ENCODE measurements at places on chromosomes 1 and 21.

DNA sequence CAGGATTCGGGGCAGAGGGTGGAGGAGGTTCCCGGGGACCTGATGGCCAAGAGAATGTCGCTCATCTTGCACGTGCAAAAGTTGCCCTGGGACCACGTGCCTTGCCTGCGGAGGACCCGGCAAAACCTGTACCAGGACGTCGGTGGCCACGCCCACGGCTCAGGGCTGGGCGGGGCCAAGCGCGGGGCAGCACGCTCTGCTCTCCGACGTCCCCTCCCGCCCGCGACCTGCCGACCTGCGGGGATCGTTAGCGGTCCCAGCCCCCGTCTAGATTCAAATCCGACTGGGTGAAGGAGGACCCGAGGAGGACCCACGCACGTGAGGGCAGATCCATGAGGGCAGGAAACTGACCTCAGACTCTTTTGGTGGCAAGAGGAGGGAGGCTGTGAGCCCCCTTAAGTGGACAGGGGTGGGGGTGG, at the start of gene C1orf167:
C1orf167 (plus strand) TSS at position 206 of the 419 bp plus-strand sequence. CDS start 2,208 bp downstream, outside the sequence.
- no peak for DNase-seq

- DNase-seq = peak; percentile 50
These were observed 1.9 kb upstream of the DHRS3 start for GRCh38 chr1:12619792-12620487.

DNA sequence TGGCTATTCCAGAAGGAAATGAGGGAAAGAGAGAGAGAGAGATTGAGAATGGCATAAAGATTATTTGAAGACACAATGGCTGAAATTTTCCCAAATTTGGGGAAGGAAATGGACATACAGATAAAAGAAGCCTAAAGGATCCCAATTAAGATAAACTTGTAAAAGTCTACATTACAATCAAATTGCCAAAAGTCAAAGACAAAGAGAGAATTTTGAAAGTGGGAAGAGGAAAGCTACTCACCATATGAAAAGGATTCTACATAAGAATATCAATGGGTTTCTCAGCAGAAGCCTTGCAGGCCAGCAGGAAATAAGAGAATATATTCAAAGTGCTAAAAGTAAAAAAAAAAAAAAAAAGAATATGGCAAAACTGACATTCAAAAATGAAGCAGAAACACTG, 233.0 kb upstream of the NFIA start:
- no peak for DNase-seq

DNA sequence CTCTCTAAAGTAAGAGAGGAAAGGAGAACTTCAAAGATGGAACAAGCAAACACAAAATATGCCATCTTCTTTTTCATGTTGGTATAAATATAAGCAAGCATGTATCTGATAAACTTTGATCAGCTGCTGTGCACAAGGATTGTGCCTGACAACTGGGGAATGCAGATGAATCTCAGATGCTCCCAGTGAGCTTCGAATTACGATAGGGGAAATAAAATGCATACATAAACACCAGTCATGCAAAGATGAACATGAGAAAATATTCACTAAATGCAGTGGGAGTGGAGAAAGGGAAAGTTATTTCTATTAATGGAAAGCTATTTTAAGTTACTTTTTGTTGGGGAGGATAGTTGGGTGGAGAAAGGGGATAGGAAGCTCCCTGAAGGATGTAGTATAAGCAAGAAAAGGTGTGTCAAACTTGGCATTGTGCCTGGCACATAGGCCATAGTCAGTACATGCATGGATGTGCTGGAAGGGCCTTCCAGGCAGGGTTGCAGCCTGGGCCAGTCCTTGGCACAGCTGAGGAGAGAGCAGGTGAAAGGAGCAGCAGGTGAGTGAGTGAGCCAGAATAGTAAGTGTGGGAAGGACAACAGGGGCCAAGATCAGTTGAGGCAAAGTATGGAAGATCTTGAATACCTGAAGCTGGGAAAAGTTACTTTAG, 57.8 kb upstream of the PGD start:
- no peak for DNase-seq

GRCh38 chr1:210687582-210688279, 359.0 kb downstream of the HHAT start:
- DNase-seq = peak; percentile 17

DNA sequence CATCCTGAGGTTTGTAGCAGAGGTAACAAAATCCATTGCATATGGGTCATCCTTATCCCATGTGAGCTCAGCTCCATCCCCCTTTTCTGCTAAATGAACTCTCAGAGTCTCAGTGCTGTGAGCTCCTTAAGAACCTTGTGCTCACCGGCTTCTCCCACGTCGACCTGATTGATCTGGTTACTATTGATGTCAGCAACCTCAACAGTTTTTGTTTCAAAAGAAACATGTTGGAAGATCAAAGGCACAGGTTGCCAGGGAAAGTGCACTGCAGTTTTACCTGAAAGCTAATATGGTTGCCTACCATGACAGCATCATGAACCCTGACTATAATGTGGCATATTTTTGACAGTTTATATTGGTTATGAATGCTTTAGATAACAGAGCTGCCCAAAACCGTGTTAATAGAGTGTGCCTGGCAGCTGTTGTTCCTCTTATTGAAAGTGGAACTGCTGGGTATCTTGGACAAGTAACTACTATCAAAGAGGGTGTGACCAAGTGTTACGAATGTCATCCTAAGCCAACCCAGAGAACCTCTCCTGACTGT, 131.4 kb downstream of the HS2ST1 start:
- DNase-seq = no peak

DNA sequence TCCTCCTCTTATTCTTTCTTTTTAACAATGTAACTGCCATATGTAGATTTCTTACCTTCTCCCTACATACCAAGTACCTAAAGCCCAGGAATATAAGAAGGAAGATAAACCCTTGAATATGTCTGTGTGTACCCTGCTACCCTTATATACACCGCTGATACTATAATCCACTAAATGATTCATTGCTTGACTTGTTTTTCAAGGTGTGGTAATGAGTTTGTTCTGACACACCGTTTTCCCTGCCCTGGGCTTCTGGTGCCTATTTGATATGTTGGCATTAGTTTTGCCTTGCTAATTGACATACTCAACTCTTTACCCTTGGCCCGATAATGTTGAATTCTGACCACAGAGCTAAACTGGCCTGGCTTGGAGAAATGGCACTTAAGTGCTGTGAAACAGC, 64.3 kb downstream of the IL23R start:
- DNase-seq = no peak

GRCh38 chr1:203914292-203914691, 52.9 kb downstream of the SNRPE start:
- DNase-seq = no peak

DNA sequence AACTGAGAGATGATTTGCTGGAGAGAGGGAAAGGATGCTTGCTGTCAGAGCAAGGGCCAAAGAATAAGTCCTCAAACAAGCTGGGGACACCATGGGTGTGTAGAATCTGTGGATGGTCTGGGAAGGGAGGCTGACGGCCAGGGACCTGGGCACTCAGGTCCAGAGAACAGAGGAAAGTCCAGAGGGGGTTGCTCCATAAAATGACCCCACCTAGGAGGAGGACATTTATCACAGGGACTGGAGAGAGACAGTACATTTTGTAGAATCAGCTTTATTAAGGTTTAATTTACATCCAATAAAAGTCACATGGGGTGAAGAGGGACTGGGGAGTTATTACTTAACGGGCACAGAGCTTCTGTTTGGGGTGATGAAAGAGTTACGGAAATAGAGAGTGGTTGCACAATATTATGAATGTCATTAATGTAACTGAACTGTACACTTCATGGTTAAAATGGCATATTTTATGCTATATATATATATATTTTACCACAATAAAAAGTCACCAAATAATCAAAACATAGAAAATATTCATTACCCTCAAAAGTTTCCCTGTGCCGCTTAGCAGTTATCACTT, 73.0 kb upstream of the ABCD3 start:
- no peak for DNase-seq

DNA sequence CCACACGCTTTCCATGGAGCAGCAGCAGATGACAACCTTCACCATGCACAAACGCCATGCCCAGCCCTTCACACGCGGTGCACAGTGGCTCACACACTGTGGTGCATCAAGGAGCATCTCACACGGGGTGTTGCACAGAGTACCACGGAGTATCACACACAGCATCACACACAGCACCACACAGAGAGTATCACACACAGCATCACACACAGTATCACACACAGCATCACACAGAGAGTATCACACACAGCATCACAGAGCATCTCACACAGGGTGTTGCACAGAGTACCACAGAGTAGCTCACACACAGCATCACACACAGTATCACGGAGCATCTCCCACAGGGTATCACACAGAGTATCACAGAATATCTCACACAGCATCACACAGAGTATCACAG, 122.2 kb upstream of the RAB4A start:
- no peak for DNase-seq

DNA sequence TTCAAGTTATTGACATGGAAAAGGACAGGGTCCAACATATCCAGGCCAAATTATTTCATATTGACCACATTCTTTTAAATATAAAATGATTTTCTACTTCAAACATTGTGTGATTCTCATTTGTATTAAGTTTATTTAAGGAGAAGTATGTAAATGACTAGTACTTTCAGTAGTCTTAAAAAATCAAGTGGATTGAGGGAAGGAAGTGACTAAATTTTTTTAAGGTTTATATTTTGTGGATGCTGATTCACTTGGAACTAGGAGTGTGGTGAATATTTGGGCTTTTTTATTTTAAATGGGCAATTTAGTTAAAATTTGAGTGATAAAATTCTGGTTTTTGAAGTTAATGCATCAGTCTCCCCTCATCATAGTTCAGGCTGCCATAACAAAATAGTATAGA, 10.1 kb downstream of the PRRC2C start:
- DNase-seq = no peak

DNA sequence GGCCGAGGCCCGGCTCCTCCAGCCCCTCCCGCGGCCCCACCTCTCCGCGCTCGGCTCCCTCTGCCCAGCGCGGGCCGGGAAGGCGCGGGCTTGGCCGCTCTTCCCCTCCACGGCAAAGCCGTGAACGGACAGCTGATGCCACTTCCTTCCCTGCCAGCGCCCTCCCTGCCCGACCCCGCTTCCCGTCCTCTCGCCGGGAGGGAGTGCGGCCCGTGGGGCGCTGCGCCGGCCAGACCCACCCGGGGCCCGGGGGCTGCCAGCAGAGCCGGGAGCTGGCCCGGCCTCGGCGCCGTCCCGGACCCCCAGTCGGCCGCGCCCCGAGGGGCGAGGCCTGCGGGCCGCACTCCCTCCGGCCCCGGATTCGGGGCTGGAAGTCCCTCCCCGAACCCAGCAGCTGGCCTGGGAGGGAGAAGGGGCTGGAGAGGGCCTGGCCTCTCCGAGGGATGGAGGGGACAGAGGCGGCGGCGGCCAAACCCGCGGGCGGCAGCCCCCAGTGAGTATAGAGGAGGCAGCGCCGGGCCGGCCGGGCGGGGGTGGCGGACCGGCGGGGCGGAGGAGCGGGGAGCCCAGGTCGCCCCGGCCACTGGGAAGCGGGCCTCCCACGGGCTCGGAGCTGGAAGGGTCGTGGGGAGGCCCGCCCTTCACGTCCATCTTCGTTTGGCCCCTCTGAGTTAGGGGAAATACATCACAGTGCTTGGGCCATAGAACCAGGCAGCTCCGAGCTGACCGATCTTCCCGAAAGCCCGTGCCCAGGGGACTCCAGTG, at the start of gene KIAA1614:
KIAA1614 (plus strand) TSS at position 97 of the 765 bp plus-strand sequence; CDS start at position 444, 347 bp downstream.
- DNase-seq = no peak

- no peak for DNase-seq
These were observed 186.4 kb downstream of the ZBTB18 start for GRCh38 chr1:244237445-244237844.

- no peak for DNase-seq
These were observed 93.3 kb downstream of the FAM78B start for GRCh38 chr1:166073489-166073888.

- no peak for DNase-seq
These were observed 2.6 kb upstream of the TMEM82 start for GRCh38 chr1:15739745-15740144.

DNA sequence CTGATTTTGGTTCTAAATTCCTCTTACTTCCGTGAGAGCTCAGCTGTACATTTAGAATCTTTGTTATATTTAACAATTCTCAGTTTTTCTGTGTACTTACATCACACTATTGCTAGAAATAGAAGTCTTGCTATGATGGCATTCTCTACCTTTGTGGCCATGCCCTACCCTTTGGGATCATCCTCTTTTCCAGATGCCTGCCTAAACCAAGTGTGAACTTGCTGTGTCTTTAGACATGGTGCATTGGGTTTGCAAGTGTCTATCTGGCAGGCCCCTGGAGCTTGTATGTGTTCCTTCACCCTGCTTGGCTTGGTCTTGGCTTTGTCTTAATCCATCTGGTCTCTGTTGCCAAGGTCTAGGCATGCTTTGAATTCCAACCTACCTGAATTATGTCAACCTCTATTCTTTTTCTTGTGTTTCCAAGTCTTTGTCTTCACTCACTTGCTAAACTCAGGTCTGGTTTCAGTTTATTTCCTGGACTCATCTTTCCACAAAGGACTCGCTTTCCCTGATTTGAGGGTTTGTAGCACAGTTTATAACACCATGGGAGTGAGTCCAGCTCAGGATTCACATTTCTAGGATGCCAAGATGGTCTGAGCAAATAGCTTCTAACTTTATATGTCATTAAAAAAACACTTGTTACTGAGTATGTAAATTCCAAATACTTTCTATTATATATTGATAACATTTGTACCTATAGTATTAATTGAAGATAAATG, 20.6 kb upstream of the APOBEC4 start:
- DNase-seq = no peak

DNA sequence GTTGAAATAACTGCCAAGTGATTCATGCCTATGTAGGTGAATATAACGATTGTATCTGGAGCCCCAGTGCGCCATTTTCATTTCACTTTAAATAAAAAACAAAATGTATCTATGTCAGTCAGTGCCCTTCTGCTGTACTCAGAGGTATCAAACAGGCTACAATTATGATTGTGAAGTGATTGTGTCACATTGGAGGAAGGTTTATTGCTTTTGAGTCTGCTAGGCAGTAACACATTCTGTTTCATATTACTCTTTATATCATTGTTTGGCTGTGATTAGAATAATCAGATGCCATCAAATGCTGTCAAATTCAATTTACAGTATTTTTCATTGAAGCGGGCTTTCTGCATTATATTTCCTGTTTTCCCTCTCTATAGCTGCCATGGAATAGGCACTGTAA, 171.9 kb downstream of the KCTD3 start:
- no peak for DNase-seq

DNA sequence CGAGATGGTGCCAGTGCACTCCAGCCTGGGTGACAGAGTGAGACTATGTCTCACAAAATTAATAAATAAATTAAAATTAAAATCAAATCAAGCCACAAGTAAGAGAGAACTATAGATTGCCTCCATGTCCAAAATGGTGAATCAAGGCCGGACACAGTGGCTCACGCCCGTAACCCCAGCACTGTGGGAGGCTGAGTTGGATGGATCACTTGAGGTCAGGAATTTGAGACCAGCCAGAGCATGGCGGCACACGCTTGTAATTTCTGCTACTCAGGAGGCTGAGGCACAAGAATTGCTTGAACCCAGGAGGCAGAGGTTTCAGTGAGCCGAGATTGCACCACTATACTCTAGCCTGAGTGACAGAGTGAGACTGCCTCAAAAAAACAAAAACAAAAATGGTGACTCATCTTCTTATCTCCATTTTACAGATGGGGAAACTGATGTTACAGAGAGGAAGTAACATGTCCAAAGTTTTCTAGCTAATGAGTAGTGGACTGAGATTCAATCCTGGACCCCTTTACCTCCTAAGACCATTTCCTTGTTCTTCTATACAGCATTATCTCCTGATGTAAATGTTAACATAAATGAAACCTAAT, 99.0 kb upstream of the HNRNPU start:
- no peak for DNase-seq

- no peak for DNase-seq
These were observed 19.0 kb downstream of the DNALI1 start for GRCh38 chr1:37575692-37576091.

- peak; percentile 84 for DNase-seq
These were observed 323.5 kb downstream of the SIPA1L2 start for GRCh38 chr1:232306269-232306961.
